Bone marrow (tissue), 2 donors: ENCODE measurements at places on chromosomes 4 and X.

DNA sequence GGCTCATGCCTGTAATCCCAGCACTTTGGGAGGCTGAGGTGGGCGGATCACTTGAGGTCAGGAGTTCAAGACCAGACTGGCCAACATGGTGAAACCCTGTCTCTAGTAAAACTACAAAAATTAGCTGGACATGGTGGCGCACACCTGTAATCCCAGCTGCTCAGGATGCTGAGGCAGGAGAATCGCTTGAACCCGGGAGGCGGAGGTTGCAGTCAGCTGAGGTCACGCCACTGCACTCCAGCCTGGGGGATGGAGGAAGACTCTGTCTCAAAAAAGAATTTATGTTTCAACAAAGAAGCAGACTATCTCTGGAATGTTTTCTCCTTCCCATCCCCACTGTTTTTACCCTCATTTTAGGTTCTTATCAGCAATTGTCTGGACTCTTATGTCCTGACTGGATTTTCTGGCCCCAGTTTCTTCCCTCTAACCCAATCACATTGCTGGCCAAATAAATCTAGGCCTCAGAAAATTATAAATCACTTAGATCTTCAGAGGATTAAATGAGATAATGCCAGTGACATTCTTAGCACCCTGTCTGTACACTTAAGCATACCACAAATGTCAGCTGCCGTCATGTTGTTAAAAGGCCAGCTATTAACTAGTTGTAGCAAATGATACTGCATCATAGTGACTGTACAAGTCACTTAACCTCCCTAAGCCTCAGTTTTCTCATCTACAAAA lies 44.9 kb upstream of the PRSS48 start:
- DNase-seq: no peak

- DNase-seq: no peak
Observed at GRCh38 chrX:66014084-66014483, 25.8 kb downstream of the VSIG4 start.

GRCh38 chr4:35884714-35885480 lies 359.4 kb downstream of the ARAP2 start:
- no peak for DNase-seq

GRCh38 chr4:107247738-107248137 lies 211.6 kb upstream of the DKK2 start:
- DNase-seq: no peak

- no peak for DNase-seq
Observed at GRCh38 chr4:74362347-74362746, 2.6 kb upstream of the EREG start.

GRCh38 chrX:15617111-15617510 lies 16.4 kb upstream of the ACE2 start:
- no peak for DNase-seq

- no peak for DNase-seq
Observed at GRCh38 chrX:63050225-63050624, 300.9 kb downstream of the SPIN4 start.

- DNase-seq: no peak
Observed at GRCh38 chr4:40719008-40719623, 30.6 kb upstream of the NSUN7 start.

DNA sequence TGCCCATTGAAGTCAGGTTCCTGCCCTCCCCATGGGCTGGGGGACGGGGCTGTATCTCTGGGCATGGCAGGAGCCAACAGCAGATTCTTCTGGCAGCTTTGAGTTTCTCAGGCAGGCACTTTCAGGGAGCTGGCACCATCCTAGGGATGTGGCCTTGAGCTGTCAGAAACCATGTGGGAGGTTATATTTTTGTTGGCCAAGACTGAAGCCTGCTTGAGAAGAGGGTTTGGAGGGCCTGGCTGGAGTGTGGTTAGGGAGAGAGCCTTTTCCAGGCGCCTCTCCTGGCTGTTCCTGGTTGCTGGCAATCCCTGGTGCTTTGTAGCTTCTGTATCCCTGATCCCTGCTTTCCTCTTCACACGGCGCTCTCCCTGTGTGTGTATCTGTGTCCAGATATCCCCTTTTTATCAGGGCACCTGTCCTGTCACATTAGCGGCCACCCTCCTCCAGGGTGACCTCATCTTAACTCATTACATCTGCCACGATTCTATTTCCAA lies 30.6 kb upstream of the SORCS2 start:
- no peak for DNase-seq

DNA sequence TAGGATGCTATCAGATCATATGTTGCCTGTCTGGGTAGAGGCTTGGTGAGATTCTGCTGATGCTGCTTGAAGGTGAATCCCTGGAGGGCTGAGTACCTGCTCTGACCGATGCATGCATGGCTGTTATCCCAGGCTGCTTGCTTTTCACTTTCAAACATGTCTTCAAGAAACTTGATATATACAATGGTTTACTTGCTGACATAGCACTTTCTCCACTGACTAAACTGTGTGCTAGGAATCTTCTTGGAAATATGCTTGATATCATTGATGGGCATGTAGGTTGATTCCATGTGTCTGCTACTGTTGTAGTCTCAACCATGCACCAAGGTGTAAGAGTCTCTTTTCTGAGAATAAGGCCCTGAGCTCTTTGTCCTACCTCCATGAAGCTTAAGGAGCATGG lies 79.6 kb upstream of the WDR1 start:
- no peak for DNase-seq

- DNase-seq: no peak
Observed at GRCh38 chr4:130080872-130081451, 985.0 kb downstream of the C4orf33 start.

- no peak for DNase-seq
Observed at GRCh38 chrX:3295731-3296130, 50.7 kb downstream of the MXRA5 start.

DNA sequence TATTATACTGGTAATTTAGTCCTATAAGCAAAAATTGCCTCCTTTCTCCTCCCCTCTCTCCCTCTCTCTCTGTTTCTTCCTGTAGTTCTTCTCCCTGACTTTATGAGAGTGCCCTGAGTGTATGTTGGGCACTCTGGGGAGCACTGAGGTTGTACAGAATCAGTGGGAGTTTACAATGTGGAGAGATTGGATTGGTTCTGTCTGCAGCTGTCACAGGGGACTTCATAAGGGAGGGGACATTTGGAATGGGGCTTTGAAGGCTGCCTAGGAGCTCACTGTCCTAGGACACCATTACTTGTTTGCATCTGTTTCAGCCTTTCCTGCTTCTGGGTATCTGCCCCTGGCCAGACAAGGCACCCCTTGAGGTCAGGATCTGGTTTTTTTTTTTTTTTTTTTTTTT lies 22.9 kb downstream of the SH3TC1 start:
- DNase-seq: no peak

GRCh38 chr4:5447755-5448154 lies 260.6 kb downstream of the EVC2 start:
- DNase-seq: no peak

- no peak for DNase-seq
Observed at GRCh38 chr4:112881842-112882241, 167.6 kb upstream of the ANK2 start.

DNA sequence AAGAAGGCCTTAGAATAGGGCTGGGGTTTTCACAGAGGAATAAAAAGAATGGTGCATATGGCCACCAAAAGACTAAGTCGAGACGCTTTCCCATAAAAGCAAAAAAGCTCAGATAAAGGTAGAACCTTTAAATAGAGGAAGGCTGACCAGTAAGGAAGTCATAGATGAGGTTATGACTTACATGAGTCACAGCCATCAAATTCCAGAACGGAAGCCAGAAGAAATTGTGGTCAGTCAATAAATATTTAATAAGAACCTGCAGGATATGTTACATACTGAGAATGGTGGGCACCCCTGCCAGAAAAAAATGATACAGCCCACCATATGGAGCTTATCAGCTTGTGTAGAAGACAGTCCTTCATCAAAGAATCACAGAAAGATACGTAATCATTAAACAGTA lies 120.1 kb downstream of the MANBA start:
- no peak for DNase-seq

- no peak for DNase-seq
Observed at GRCh38 chr4:23750125-23750524, 139.7 kb downstream of the PPARGC1A start.

- DNase-seq: no peak
Observed at GRCh38 chr4:152459326-152459725, 76.6 kb downstream of the FBXW7 start.

GRCh38 chr4:109435635-109436034 lies 2.0 kb downstream of the SEC24B start:
- no peak for DNase-seq

DNA sequence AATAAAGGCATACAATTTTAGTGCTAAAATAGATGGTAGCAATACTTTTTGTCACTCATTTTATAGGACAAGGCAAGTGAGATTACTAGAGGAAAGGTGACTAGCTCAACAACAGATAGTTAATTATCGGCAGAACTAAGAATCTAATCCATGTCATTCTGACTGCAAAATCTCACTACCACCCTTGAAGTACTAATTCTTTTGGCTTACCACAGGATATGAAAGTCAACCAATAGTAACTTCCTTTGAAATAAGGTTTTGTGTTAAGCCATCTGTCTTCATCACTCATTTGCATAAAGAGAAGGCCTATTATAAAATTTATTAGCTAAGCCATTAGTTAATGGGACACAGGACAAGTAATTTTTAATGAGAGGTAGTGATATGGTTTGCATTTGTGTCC lies 25.3 kb upstream of the ZMAT1 start:
- no peak for DNase-seq

DNA sequence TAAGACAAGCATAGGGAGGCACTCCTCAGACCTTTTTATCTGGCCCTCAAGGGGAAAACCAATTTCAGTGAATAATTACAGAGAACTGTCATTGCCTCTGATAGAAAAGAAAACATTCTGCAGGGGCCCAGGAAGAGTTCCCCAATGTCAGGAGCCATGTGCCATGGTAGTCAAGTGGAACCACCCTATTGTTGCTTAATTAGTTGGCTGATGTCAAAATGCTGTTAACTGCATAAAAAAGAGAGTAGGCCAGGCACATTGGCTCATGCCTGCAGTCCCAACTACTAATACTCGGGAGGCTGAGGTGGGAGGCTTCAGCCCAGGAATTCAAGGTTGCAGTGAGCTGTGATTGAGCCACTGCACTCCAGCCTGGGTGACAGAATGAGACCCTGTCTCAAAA lies 28.6 kb upstream of the OGT start:
- DNase-seq: no peak

DNA sequence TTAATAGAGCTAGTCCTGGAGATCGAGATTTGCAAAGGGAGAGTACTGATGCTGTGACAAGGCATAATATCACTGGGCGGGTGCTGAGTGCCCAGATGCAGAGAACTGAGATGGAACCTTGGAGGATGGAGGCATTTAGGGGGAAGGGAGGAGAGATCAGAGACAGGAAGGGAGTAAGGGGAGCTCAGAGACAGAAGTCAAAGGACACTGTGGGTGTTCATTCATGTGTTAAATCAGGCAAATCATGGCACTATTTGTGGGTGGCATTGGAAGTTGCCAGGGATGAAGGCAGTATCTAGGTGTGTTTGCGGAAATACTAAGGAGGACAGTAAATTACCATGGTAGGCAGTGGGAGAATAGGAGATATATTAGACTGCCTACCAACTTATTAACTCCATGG lies 135.0 kb downstream of the RBM46 start:
- no peak for DNase-seq

- DNase-seq: peak; percentile 24
Observed at GRCh38 chrX:140712413-140713173, 3.0 kb downstream of the LINC00632 start.

GRCh38 chr4:97153042-97153441 lies 990.2 kb downstream of the STPG2 start:
- no peak for DNase-seq

- DNase-seq: no peak
Observed at GRCh38 chr4:121011138-121011537, 61.2 kb downstream of the NDNF start.

DNA sequence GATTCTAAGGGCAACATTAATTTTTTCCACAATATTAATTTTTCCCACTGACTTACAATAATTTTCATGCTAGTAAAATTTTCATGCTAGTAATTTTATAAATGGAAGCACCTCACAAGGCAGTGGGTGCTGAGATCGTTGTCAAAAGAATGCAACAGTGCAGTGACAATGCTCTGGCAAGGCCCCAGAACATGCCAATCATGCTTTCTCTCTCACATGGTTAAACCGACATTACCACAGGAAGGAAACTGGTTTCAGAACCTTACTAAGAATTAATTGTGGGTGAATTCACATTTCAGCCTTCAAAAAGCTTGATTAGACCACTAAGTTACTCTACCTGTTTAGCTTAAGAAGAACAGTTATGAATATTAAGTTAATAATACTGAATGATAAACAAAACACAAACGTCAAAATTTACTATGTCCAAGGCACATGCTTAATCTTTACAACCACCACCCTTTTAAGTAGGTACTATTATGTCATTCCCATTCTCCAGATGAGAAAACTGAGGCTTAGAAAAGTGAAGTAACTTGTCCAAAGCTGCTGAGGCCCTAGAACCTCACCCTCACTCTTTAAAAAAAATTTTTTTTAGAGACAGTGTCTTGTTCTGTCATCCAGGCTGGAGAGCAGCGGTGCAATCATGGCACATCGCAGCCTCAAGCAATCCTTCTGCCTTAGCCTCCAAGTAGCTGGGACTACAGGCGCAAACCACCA lies 10.0 kb upstream of the OPHN1 start:
- DNase-seq: peak; percentile 29

DNA sequence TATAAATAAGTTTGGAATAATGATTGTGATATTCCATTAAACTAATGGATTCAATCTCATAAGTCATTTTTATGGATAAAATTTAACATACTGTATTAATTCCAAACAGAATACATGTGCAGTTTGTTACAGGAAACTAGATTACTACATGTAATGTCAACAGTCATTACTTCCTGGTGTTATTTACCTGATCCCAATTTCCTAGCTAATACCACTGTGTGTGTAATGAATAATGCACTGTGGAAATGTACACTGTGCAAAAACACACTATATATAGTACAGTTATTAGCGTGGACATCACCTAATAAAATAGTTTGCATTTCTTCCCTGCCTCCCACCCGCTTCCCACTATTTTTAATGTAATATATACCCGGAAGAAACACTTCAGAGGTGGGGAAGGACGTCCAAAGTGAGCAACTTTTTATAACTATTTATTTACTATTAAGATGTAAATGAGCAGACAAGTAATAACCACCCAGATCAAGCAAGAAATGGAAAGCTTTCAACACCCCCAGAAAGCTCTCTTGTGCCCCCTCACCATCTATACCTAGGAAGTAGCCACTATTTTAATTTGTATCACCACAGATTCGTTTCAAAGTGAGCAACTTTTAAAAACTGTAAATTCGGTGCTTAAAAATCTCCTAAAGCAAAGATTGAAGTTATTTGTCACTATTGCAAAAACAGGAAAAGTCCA lies 219.1 kb downstream of the THOC2 start:
- DNase-seq: no peak

DNA sequence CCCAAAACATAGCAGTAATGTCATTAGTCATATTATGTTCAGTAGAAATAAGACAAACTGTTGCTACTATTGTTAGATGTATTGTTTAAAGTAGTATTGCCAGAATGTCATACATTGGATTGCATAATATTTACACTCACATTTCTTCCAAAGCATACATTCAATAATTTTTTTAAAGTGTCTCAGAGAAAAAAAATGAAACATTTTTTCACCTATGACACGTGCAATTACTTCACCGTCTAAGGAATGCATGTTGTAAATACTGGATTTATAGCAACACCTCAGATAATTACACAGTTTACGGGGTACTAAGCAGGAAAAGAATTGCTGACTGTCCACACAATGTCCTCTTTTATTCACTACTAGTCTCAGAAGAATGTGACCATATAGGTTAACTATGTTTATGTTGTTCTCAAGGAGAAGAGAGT lies 162.1 kb downstream of the PCDH18 start:
- DNase-seq: no peak
